Osteoblast (primary cell): ENCODE measurements at places on chromosomes 5 and 9.

- DNase-seq = no peak
These were observed 155.2 kb downstream of the MEF2C start for GRCh38 chr5:88727705-88728313.

GRCh38 chr5:54774281-54775170 lies 210.9 kb downstream of the ESM1 start:
- no peak for DNase-seq

DNA sequence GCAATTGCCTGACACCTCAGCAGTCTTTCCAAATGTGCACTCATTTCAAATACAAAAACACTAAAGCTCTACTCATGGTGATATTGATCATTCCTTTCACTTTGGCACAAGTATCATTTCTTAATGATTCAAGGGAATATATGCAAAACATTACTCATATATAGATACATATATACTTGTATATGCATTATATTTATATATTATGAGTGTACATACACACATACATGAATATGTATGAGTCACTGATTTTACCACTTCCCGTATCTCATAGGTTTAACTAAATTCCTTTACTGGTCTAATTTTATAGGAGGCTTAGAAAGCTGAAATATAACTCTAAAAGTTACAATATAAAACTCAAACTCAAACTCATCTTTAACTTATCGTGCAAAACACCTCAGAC lies 156.5 kb downstream of the CDH9 start:
- DNase-seq = no peak

- no peak for DNase-seq
These were observed 1.2 kb downstream of the ABCA2 start for GRCh38 chr9:137026828-137027227.

- no peak for DNase-seq
These were observed 53.6 kb downstream of the SEMA4D start for GRCh38 chr9:89444274-89444673.

DNA sequence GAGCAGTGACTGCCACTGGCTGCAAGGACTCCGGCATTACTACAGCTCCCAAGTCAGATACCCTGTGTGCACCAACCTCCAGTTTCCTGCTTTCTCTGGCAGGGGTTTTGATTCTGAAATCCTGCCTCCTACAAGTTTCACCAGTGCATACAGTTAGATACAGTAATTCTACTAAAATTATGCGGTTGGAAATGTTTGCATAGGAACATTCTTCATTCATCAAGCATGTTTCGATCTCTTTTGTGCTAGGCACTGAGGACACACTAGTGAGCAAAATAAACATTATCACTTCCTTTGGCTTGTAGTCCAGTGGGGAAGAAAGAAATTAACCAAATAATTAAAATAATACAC lies 152.2 kb downstream of the TMEM167A start:
- DNase-seq = peak; percentile 50

DNA sequence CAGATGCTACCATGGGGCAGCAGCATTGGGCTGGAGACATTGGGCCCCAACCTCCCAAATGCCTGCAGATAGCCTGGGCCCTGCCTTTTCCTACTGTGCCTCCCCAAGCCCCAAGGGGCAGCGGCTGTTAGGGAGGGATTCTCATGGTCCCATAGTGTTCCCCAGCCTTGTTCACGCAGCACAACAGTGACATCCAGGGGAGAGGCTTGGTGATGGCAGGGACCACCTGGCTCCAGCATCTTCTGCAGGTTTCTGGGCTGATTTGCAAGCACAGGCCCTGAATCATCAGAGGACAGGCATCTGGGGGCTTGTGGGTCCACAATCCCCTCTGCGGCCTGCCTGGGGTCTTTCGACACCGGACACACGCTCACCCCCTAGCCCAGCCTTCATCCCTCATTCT lies 354.6 kb downstream of the SLIT3 start:
- no peak for DNase-seq
